Gastroesophageal sphincter (tissue), 4 donors: ENCODE measurements at places on chromosomes 7 and 10. TPM values are rescaled to one million over a fixed set of nuclear protein-coding genes. Genes with fewer than 3 reads are reported as not detected.

DNA sequence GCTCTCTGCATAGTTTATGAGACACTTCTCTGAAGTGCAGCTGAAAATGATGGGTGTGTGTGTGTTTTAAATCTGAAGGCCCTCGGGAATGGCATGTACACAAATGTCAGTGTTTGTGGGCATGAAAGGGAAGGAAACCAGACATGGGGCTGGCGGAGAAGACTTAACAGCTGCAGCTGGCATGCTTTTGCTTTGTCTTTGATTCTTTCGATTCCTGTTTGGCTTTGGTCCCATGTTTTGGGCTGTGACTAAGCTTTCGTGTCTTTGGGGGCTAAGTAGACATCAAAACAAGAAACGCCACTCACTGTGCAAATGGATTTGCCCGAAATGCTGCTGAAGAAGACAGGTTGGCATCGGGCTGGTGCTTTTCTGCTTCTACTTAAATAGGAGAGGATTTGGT is 179.3 kb downstream of the PFKFB3 start:
- no peak for ATAC-seq

GRCh38 chr7:97580205-97580604 is 151.7 kb upstream of the TAC1 start:
- ATAC-seq, result no peak

- ATAC-seq, result no peak
These were observed 8.2 kb downstream of the ATE1 start for GRCh38 chr10:121919666-121920065.

DNA sequence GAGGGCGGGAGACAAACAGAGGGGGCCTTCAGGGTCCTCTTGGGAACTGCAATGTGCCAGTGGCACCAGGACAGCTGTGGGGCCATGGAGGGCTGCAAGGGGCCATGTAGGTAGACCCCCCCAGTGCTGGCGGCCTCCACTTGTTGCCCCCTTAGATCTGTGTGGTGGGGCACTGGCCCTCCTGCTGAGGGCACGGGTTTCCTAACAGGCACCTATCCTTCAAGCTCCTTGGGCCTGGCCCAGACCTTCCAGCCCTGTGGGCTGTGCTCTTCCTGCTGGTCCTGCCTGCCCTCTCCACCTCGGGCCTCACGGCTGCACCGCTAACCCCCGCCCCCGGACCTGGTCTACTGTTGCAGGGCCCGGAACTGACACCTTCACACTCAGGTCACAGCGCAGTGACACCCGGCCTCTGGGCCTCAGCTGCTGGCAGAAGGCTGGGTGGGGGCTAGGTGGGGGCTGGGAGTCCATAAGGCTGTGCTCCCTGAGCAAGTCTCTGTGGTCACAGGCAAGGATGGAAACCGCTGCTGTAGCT is 12.6 kb downstream of the RASGEF1A start:
- ATAC-seq, result no peak

DNA sequence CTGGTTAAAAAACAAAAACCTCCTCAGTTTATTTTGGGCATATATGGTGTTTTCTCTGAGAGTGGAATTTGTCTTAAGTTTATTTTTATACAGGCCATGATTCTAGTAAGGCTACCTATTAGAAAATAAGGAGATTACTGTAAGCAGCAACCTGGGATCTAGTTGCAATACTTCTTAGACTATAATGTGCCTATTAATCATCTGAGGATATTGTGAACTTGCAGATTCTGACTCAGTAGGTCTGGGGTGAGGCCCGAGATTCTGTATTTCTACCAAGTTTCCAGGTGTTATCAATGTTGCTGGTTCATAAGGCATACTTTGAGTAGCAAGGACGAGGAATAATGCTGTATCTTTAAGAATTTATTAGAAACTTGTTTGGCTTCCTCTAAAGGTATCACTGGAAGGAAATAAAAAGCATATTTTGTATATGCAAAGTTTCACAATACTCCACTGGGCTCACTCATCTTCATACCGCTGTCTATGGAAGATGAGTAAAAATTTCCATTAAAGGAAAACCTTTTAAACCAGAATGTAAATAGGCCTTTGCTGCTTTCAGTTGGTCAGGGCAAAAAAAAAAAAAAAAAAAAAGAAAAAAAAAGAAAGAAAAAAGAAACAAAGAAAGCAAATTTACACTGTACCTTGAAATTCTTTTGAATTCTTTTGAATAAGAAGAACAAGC is 105.8 kb downstream of the BMPER start:
- no peak for ATAC-seq

DNA sequence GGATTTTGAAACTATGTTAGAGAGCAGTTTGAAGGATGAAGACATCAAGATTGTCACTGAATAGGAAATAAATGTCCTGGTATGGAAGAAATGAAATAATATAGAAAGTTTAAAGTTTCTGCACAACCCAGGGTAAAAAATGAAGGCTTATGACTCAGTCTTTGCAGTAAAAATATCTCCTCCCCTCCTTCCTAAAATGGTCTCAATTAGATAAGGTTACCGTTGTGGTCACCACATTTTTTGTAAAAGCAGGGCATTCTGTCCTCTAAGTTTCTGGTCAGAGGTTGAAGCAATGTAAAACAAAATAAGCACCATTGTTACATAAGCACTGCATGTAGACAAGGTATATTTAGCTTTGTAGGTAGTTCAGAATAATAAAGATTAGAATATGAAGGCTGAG is 403.5 kb downstream of the SUGCT start:
- ATAC-seq, result no peak

The CYP26C1 gene
- total RNA-seq, result not detected
